Fibroblast of lung (primary cell): ENCODE measurements at places on chromosomes 11 and 22.

DNA sequence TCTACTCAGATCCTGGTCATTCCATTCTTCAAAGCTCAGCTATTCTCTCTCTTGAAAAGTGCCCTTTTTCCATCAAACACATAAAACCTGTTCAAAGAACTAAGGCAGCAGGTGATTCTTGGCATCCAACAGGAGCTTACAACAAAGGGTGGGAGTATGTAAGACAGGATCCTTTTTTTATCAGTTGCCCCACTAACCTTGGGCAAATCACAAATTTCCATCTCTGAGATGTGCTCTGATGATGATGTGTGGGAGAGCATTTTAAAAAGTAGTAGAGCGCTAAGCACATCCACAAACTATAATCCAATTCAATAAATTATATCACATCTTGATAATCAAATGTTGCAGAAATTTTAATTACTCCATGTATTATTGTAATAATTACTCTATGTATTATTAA is 53.7 kb upstream of the FDX1 start:
- no peak for DNase-seq

GRCh38 chr22:23500508-23501260 is 79.4 kb downstream of the IGLL1 start:
- DNase-seq: no peak

DNA sequence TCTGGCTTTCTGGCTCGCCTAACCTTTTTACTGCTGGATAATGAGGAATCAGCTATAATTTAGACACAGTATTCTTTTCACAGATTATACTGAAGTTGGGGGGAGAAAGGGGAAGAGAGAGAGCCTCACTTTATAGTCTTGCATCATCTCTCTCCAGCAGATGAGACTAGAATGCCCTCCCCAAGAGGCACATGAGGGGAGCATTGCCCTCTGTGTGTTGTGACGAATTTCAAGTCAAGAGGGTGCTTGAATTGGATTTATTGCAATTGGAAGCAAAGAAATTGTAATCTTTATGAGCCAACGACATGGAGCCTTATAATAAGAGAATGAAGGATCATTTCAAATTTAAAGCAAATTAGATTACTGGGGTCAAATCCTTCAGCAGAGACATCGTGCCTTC is 17.6 kb upstream of the CADM1 start:
- no peak for DNase-seq

DNA sequence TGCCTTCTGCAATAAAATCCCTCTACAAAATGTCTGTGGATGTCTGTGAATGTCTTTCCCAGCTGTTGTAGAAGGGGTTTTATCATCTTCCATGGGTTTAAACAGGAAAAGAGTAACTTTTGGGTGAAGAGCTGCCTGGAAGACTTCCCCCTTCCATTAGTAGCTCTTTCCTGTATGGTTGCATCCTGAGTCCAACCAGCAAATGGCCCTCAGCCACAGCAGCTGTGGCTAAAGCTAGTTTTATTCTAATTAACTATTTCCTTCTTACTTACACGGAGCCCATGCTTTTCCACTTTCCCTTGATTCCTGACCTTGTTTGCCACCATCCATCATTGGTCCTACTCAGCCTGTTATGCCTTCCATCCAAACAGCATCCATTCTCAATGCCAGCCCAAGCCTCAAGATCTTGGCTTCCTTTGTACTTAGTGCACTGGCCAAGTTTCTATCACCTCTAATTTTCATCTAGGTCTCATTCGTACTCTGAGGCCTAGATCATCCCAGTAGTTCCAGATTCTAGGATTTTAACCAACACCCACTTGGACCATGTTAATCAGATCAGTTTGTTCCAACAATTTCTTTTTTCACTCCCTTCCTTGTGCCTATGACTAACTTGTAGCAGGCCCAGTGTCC is 41.5 kb upstream of the CADM1 start:
- DNase-seq: no peak

DNA sequence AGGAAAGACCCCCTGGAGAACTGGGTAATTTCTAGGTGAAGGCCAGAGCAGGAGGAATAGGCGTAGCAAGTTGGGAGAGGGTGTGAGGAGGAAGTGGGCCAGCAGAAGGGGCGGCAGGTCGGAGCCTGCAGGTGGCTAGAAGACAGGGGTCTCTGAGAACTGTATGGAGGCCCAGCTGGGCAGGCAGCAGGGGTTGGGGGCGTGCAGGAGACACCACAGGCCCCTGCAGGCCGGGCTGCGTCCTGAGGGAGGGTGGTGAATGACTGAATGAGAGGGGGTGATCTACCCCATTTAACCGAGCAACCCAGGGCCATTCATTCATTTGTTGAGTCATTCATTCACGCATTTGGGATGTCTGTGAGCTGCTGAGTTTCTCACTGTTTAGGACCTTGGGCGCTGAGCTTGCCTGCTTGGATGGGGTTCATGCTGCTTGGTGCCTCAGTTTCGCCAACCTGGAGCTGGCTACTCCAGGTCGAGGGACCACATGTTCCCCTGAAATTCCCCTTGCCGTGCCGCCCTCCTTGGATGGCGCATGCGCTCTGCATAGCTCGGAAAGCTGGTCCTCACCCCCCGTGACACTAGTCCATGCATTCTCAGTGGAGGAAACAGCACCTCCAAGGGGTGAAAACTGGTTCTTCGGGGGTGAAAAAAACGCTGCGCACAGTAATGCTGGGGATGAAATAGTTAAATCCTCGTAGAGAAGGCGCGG is 15.6 kb downstream of the MPPED1 start:
- no peak for DNase-seq

DNA sequence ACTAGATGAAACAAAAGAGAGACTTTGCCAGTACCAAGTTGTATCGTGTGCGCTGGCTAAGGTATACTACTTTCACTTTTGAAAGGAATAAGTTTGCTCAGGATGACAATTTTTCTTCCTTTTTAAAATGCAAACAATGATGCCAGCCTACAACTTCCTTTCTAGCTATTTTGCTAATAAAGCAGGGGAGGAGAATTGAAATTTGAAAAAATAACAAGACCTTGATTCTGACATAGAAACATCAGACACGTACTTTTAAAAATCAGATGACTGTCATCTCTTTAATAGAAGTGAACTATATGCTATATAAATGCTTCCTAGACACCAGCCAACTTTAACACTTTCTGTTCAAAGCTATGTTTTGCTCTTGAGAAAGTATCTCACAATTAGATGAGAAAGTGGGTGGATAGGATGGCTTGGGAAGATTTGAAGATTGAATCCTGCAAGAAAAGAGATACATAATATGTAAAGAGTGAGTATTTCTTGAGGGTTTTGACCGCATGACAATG is 41.7 kb upstream of the BLID start:
- DNase-seq: peak; percentile 55

DNA sequence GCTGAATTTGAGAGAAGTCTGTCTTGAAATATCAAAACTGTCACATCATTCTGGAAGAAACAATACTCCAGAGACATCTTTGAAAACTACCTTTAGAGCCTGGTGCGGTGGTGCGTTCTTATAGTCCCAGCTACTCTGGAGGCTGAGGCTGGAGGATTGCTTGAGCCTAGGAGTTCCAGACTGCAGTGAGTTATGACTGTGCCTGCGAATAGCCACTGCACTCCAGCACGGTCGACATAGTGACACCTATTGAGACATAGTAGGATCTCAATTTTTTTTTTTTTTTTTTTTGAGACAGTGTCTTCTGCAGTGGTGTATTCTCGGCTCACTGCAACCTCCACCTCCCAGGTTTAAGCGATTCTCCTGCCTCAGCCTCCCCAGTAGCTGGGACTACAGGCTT is 11.5 kb upstream of the AIFM3 start:
- no peak for DNase-seq

- no peak for DNase-seq
Measured at GRCh38 chr11:8100158-8100557, 19.1 kb downstream of the TUB start.

- DNase-seq: no peak
Measured at GRCh38 chr11:127679816-127680545, 679.4 kb upstream of the KIRREL3 start.

- DNase-seq: no peak
Measured at GRCh38 chr11:35050541-35050995, 88.4 kb upstream of the CD44 start.
